ENCODE measurements at places on chromosomes 13 and 19.

GRCh38 chr13:79468819-79469218, 12.1 kb upstream of the NDFIP2 start:
- DNase-seq: no peak

- no peak for DNase-seq
Measured at GRCh38 chr13:19791953-19792537, 9.3 kb upstream of the PSPC1 start.

- DNase-seq: no peak
Measured at GRCh38 chr13:79898996-79899395, 418.0 kb downstream of the NDFIP2 start.

DNA sequence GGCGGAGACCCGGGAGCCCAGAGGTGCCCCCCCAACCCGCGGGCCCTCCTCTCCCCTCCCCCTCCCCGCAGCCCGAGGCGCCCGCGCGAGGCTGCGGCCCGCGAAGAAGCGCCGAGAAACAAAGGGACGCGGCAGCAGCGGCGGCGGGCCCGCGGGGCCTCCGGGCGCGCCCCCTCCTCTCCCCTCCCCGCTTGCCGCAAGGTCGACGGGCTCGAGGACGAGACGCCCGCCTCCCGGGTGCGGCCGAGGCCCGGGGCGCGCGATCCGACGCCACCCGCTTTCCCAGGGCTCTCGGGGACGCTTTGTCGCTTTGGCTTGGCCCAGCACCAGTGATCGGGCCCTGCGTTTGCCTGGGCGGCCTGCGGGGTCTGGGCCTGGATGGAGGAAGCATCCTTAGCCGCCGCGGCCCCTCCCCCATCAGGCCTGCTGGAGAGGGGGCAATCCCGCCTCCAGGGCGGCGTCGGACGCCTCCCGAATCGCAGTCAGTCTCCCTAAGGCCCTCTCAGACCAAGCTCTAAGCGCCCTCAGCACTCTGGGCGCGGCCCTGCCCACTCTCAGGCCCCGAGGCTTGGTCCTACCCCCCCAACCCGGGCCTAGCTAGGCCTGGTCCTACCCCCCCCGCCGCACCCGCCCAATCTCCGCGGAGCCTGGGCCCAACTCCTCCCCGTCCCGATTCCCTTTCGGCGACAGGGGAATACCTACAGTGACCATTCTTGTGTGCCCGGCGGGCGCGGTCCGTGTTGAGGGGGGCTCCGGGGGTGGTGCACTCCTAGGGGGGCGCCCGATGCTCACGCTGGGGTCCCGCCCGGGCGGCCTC, 740 bp downstream of the ELAVL3 start:
- no peak for DNase-seq

GRCh38 chr13:37306778-37307544, 201.5 kb upstream of the CSNK1A1L start:
- DNase-seq: no peak

DNA sequence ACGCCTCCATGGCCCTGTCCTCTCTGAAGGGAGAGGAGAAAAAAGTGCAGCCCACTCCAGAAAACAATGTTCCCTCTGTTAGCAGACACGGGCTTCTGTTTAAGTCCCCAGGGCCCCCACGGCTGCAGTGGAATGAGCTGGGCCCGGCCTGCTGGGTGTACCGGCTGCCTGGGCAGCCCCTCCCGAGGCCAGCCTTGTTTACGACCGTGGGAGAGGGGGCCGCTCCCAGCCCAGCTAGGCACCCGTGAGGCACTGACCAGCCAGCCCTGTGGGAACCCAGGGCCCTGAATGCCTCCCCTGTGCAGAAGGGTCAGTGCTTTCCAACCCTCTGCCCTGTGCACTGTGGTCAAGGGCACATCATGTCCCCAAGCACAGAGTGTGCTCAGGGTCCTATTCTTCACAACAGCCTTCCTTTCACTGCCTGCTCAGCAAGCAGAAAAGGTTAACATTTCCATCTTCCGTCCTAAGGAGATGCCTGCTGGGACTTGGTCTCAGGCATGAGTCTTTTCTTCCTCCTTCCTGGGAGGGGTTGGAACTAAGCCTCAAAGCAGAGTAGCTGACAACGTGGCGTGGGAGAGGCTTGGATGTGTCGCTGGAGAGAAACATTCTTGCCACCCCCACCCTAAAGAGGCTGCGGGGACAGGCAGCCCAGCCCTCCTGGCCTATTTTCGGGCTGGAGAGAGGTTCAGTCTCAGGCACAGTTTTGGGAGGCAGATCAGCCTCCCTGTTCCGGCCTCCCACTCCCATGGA, 90.1 kb downstream of the RGCC start:
- DNase-seq: no peak

Data from effector memory CD4-positive, alpha-beta T cell (primary cell).